Temporal lobe (tissue), 4 donors: ENCODE measurements at places on chromosomes 11 and 22. TPM values are rescaled to one million over a fixed set of nuclear protein-coding genes. Genes with fewer than 3 reads are reported as not detected.

LINC01488 gene
- total RNA-seq = not detected

C11orf16 gene
- total RNA-seq = 0.25 TPM

RBFOX2 gene
- 394 TPM for total RNA-seq

SCO2 gene
- total RNA-seq = 0.98 TPM

SLC22A25 gene
- total RNA-seq = under 0.01 TPM

CASP12 gene
- not detected for total RNA-seq

OR10A2 gene
- not detected for total RNA-seq

RTL10 gene
- total RNA-seq = 8.1 TPM

GLYAT gene
- total RNA-seq = 0.25 TPM

OR8B12 gene
- total RNA-seq = not detected

RPL3 gene
- 1,109 TPM for total RNA-seq

ZNF195 gene
- total RNA-seq = 48.9 TPM

DERL3 gene
- total RNA-seq = 0.49 TPM

OR8A1 gene
- not detected for total RNA-seq
